Breast epithelium (tissue), 4 donors: ENCODE measurements at places on chromosomes 16 and 17. TPM values are rescaled to one million over a fixed set of nuclear protein-coding genes. Genes with fewer than 3 reads are reported as not detected.

- no peak for DNase-seq
Observed at GRCh38 chr16:48035142-48035541, 120.7 kb downstream of the ABCC12 start.

DNA sequence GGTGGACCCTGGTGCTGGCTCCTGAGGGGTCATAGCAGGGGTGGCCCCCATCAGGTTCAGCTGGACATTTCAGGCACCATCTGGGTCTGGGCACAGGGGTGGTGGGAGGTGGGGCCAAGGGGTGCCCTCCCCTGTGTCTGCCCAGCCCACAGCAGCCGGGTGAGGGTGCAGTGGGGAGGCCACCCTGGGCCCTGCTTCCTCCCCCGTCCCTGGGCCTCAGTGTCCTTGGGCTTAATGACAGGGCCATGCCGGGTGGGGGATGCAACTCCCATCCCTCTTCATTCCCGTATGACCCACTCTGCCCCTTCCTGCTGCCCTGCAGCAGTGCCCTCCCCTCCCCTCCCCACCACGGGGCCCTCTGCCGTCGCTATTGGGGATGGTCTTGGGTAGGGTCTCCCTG lies 10.7 kb downstream of the CPNE7 start:
- DNase-seq: no peak

GRCh38 chr17:9825641-9826150 lies at the start of gene GLP2R:
Gene GLP2R, plus strand, starts transcription at chr17:9825924. Its CDS starts 140 bp downstream, at chr17:9826064.
- DNase-seq: no peak

- DNase-seq: no peak
Observed at GRCh38 chr16:13041180-13041579, 139.8 kb downstream of the SHISA9 start.

GRCh38 chr17:49210158-49211029 lies at the start of the genes ABI3 and GNGT2:
Gene ABI3, plus strand, starts transcription at chr17:49210707. Its CDS starts 18 bp downstream, at chr17:49210725.
Gene GNGT2, minus strand, starts transcription at chr17:49210574. Its CDS starts 3,152 bp downstream, at chr17:49207422.
- no peak for DNase-seq

KRTAP9-4 gene
- not detected for total RNA-seq

CLEC3A gene
- not detected for total RNA-seq

MRPL58 gene
- 44.6 TPM for total RNA-seq
